ENCODE measurements at places on chromosomes 7 and 10.

GRCh38 chr7:157521061-157521731, 184.4 kb downstream of the DNAJB6 start:
- DNase-seq = peak; percentile 10

- no peak for DNase-seq
Measured at GRCh38 chr7:29335188-29336083, 140.9 kb downstream of the CHN2 start.

DNA sequence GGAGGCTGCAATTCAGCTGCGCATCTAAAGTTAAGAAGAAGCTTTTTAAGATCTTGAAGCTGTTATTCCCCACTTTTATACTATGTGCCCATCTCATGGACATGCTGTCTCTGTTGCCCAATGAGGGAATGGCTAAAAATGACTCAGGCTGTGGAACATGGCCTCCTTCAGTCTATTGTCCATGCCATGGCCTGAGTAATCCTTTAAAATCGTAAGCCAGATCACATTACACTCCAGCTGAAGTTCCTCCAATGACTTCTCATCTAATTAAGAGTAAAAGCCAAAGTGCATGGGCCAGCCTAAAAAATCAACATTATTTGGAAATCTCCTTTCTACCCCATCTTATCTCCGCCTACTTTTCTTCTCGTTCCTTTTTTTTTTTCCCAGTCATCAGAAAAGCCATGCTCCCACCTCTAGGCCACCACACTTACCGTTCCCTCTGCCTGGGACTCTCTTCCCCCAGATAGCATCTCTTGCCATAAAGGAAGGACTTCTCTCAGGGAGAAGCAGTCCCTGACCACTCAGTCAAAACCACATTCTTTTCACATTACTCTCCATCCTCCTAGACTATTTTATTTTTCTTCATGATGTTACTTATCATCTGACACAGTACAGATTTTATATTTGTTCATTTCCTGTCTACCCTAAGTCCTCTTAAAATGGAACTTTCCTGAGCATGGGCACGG, 337.4 kb downstream of the PRPF18 start:
- no peak for DNase-seq

GRCh38 chr10:17838080-17838648, 29.0 kb downstream of the MRC1 start:
- DNase-seq = no peak

GRCh38 chr7:101717628-101718357, 88.7 kb upstream of the MYL10 start:
- DNase-seq = peak; percentile 26

DNA sequence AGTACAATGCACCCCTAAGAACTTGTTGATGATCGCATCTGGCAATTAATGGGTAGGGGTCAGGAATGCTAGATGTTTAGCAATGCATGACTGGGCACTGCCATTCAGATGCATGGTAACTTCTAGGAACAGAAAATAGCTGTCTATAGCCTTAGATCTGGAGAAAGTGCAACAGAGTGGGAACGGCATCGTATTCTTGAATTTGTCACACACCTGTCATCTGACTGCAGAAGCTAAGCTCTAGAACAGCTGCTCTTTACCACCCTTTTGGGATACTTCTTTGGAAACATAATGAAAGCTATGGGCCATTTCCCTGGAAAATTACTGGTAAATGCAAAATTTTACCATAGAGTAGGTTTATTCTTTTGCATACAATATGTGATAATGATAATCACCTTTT, 118.1 kb downstream of the SLC25A13 start:
- DNase-seq = no peak

DNA sequence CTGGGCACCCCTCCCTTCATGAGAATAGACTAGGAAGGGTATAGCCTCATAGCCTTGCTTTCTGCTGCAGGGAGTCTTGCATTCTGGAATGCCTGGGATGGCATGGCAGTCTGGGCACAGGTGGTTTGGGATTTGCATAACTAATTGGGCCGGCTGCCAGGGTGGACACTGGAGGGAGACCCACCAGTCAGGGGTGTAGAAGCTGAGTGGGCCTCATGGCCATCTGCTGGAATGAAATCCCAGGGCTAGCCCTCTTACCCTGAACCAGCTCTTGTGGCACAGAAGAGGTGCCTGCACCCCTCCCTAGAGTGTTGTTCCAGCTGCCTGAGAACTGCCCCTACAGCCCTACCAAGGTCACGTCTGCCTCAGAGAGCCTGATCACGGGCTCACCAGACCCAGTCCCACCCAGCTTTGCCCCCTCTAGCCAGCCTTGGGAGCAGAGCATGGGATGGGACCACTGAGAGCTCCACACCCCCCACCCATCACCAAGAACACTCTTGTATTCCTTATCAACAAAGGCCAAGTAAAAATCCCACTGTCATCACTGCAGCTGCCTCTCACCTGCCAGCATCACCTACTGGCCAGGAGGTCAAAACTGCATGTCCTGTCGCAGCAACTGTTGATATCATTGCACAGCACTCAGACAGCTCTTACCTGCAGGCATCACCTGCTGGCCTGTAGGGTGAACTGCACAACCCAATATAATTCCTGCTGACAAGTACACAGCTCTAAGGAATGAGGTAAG, 148.9 kb downstream of the ZEB1 start:
- no peak for DNase-seq

GRCh38 chr7:98234429-98235147, 17.4 kb downstream of the TECPR1 start:
- no peak for DNase-seq

- DNase-seq = peak; percentile 86
Measured at GRCh38 chr10:12448729-12449391, 99.5 kb downstream of the CAMK1D start.

DNA sequence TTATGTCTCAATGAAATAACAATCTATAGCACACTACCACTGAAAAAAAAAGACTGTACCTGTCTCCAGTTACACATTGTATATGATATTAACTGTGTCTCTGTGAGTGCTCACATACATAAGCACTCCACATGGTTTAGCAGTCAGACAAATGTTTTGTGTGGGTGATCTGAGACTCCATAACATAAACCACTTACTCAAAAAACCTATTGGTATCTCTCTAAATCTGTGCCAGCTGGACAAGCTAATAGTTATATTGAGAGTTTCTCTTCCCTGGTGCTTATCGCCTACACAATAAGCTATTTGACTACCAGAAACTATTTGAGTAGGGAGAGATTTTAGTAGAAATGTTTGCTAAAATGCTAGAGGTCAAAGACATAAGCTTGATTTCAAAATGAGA, 190.1 kb upstream of the AGR3 start:
- DNase-seq = no peak

DNA sequence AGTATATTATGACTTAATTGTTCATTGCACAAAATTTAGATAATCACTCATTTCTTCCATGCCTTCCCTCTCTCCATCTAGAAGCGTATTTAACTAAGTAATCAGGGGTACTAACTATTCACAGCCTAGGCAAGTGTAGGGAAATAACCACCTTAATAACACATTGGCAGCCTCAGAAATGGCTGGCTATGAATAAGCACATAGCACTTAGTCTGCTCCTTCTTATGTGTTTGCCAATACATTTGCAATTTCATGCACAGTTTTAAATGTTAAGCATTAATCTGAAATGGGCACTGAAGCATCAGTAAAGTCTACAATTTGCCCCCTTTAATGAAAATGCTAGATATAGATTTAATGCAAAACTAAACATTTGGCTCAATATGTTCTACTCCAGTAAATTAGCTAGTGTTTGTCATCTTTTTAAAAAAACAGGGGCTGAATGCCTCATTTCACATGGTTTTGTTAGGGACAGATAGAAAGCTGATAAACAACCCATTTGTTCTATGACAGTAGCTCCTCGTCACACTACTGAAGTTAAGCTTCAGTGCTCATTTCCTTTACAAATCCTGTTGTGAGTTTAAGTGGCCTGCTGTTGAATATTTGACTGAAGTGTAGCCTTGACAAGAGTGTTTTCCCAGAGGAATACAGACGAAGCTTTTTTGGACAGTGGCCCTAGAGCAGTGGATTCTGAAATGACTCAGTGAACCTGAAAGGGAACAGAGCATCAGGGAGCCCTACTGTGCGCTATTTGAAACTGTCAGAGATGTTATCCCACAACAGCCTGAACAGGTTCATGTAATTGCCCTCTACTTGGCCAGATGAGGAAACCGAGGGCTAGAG, 30.5 kb downstream of the HHEX start:
- DNase-seq = no peak

- DNase-seq = no peak
Measured at GRCh38 chr7:29385214-29385814, 178.3 kb upstream of the PRR15 start.

GRCh38 chr10:102620138-102620590, 24.1 kb upstream of the TRIM8 start:
- no peak for DNase-seq

- no peak for DNase-seq
Measured at GRCh38 chr10:113044016-113044755, 94.1 kb downstream of the TCF7L2 start.

GRCh38 chr7:84665339-84665738, 470.8 kb upstream of the SEMA3A start:
- no peak for DNase-seq

- no peak for DNase-seq
Measured at GRCh38 chr10:126253611-126253998, 134.7 kb downstream of the ADAM12 start.

DNA sequence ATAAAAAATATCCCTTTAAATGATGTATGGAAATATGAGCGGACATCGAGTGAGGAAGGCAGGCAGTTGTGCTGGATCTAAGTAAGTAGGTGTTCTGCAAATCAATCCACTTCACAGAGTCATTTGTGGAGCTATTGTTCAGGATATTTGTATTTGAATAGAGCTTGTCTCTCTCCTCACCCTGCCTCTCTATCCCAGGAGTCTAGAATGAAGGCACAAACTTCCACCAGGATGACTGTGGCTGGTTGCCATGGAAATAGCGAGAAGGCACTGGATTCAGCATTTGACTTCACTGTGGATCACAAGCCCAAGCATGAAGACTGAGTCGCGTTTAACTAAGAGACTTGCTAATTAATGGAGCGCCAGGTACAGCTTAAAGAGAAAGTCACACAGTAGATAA, 53.2 kb downstream of the NPY start:
- no peak for DNase-seq

DNA sequence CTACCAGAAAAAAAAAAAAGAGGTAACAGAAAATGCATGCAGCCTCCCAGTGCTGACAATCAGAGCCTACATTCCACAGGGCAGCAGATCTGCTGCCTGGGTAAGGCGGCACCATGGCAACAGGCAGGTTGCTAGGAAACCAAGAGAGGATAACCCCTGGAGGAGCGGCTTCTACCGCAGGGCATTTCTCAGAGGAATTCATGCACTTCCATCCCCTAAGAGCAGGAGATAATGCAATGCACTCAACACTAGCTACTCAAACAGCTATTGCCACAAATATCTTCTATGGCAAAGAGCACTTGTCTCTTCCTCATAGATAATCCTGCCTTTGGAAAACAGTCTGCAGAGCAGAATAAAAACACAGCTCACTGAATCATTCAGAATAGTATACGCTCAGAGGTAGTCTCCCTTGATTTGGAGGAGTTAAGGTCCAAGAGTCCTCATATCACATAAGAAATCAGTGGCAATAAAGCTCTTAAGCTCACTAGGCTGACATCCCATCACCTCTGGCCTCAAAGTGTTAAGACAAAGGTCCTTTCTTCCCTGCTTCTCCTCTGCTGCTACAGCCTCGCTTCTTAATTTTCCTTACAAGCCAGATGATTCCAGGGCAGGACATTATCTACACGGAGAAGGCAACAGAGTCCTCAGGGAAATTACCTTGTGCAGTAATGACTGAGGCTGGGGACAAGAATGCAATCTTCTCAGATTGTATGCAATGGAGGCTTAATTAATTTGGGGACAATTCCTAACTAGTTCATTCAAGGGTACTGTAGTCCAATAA, 10.7 kb downstream of the PSAP start:
- DNase-seq = no peak

DNA sequence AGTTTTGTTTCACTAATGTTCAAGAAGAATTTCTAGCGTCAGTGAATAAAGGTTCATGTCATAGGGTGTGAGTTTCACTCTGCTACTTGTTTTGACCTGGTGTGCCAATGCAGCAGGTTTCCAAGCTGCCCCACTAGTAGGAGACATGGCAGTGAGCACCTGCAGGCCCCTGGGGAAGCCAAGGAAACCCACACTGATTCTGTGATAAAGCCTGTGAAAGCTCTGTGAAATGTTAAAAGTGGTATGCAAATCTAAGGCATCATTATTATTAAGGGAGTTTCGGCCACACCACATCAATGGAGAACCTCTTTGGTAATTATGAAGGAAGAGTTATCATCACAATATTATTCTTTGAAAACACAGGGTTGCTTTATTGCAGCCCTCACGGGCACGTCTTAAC, 46.4 kb downstream of the ABCB5 start:
- no peak for DNase-seq

GRCh38 chr7:43960933-43961332, 34.7 kb downstream of the UBE2D4 start:
- no peak for DNase-seq

DNA sequence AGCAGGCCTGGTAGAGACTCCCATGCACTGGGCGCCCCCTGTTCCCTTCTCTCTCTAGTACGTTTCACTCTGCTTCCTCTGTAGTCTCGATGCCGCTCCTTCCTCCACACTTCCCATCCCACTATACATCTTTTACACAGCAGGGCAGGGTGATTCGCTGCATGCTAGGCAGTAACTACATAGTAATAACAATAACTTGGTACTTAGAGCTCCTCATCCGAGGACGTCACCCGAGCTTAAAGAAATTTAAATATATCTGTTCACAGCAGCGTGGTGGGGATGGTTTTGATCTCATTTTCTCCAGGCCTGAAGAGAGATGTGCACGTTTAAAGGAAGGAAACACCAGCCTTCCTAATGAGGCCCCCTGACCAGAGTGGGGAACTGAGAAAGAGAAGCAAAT, 276.9 kb downstream of the SKAP2 start:
- no peak for DNase-seq

GRCh38 chr7:109235316-109235715, 665.6 kb downstream of the DNAJB9 start:
- DNase-seq = no peak

- no peak for DNase-seq
Measured at GRCh38 chr7:154744256-154744860, 258.6 kb downstream of the PAXIP1 start.

DNA sequence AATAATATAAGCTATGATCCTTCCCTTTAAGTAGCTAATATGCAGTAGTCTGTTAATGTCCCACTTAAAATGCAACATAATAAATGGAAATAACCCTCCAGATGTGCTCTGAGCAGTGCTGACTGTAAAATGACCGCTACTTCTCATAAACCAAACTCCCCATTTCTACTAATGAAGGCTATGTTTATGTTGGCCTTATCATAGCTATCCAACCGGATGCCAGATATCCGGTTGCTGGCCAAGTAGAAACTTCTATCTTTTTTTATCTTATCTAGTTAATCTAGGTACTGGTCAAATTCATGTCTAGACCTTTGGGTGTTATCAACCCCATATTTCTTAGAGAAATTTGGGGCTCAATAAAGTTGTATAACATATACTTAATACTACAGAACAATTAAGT, 56.6 kb downstream of the CHRM2 start:
- no peak for DNase-seq

GRCh38 chr10:49093922-49094321, 21.4 kb downstream of the VSTM4 start:
- DNase-seq = no peak

All from CD4-positive, alpha-beta T cell treated with Interleukin-4 for 1 hour (primary cell).